T-helper 17 cell (primary cell): ENCODE measurements at places on chromosomes 1 and 21. TPM values are rescaled to one million over a fixed set of nuclear protein-coding genes. Genes with fewer than 3 reads are reported as not detected.

Gene LCE2B
- total RNA-seq, result not detected

- no peak for DNase-seq
Measured at GRCh38 chr1:119099775-119100174, 40.7 kb downstream of the WARS2 start.

Gene CACNA1E
- total RNA-seq, result not detected

DNA sequence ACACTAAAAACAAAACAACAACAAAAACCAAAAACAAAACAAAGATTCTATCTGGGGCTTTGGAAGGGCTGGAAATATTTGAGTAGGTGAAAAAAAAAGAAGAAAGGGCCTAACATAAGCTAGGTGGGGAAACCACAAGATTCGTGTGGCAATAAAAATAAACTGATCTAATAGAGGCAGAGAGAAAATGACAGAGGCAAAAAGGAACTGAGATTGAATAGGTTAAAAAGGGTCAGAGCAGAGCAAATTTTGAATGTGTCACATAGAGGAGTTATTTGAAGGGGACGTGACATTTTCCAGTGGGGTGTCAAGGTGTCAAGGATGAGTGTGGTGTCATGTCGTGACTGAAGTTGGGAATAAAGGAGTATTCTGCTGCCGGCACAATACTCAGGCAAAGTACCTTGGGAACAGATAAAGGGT, 65.2 kb upstream of the RALGPS2 start:
- no peak for DNase-seq

- DNase-seq, result no peak
Measured at GRCh38 chr21:35561116-35561515, 499.2 kb downstream of the SETD4 start.

DNA sequence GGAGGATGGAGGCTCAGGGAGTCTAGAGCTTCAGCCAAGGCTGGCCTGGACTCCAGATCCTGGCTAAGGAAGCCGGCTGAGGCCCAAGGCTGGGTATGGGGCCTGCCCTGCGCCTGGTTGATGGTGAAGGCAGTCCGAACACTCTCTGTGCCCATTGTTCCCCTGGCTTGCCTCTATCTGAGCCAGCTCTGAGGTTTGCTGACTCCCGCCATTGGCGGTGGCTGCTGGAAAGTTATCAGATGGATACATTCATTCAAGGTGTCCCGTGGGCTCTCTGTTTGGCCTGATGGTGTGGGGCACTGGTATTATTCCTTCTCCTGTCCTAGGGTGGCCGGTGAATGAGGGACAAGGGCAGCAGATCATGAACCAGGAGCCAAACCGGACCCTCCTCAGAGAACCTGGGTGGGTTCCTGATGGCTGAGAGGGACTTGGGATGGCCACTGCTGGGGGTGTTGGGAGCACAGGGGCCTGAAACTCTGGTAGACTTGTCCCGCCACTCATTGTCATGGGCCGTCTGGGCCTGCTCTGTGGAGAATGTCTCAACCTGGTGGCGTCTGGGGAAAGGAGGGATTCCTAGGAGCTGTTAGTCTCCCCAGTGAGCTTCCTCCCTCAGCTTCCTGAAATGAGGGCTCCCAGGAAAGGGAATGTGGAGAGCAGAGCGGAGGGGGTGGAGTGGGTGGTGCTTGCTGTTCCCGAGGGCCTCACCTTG, 22.2 kb downstream of the SLC26A9 start:
- no peak for DNase-seq

DNA sequence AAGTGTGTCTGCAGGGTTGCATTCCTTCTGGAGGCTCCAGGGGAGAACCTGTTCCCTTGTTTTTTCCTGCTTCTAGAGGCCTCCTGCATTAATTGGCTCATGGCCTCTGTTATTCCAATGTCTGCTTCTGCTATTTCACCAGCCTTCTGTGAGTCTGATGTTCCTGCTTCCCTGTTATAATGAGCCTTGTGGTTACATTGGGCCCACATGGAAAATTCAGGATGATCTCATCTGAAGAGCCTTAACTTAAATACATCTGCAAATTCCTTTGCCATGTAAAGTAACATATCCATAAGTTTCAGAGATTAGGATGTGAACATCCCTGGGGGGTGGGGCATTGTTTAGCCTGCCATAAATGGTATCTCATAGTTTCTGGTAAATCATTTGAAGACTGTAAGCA, 181.1 kb downstream of the RWDD3 start:
- DNase-seq, result no peak

- no peak for DNase-seq
Measured at GRCh38 chr1:6984986-6985385, 199.7 kb downstream of the CAMTA1 start.

Gene PTPRU
- not detected for total RNA-seq

Gene DMAP1
- 52.9 TPM for total RNA-seq

Gene HPDL
- 0.17 TPM for total RNA-seq

Gene IRF6
- total RNA-seq, result 0.20 TPM

Gene BACH1
- total RNA-seq, result 55.6 TPM

GRCh38 chr1:67135354-67135753, 584 bp upstream of the C1orf141 start:
- no peak for DNase-seq

GRCh38 chr1:177517546-177517945, 346.8 kb downstream of the BRINP2 start:
- DNase-seq, result no peak

GRCh38 chr1:240173836-240174235, 82.2 kb downstream of the FMN2 start:
- DNase-seq, result no peak

DNA sequence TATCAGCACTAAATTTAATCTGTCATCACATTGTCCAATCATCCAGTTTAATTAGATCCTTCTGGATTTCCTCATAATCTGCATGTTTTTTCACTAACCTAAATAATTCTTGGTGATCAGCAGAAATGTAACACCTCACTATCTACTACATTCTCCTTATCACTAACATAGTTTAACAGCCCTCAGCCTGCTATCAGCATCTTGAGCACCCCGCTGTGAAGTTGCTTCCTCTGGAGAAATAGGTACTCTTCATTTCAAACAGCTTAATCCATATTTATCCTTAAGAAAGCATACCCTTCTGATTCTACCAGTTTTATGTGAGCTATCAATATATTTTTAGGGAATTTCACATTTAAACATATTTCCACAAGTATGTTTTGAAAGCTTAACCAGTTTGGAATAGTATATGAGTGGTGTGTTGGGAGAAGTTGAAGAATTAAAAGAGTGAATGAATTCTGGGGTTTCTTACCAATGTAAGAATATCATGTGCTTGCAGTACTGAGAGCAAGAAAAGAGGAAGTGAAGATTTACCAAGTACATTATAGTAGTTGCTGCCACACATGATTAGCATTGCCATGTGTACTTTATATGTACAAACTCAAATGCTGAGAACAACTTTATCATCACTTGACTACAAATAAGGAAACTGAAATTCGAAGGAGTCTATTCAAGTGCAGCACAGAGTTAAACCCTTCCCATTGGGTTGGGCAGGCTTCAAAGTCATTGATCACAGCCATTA, 771.1 kb upstream of the ADGRL4 start:
- no peak for DNase-seq

DNA sequence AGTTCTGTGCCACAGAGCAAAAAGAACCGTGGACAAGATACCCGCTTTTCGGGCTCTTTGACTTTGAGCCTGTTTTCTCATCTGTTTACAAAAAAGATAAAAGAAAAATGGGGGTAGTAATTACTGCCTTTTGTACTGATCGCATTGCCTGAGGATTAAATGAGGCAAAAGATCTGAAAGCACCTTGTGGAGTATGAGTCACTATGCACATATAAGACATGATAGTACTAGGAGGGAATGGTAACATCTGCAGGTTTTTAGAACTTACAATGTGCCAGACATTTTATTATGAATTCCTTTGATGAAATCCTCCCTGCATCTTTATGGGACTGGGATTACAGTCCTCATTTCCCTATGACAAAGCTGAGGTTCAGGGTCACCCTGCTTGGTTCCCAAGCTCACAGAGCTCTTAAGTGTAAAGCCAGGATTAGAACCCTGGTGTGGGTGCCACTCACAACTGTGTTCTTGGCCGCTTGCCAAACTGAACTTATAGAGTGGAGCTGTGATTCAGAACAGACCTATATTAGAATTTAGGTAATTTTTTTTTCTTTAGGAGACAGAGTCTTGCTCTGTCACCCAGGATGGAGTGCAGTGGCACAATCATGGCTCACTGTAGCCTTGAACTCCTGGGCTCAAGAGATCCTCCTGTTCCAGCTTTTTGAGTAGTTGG, 1.8 kb downstream of the DISC1 start:
- DNase-seq, result no peak

DNA sequence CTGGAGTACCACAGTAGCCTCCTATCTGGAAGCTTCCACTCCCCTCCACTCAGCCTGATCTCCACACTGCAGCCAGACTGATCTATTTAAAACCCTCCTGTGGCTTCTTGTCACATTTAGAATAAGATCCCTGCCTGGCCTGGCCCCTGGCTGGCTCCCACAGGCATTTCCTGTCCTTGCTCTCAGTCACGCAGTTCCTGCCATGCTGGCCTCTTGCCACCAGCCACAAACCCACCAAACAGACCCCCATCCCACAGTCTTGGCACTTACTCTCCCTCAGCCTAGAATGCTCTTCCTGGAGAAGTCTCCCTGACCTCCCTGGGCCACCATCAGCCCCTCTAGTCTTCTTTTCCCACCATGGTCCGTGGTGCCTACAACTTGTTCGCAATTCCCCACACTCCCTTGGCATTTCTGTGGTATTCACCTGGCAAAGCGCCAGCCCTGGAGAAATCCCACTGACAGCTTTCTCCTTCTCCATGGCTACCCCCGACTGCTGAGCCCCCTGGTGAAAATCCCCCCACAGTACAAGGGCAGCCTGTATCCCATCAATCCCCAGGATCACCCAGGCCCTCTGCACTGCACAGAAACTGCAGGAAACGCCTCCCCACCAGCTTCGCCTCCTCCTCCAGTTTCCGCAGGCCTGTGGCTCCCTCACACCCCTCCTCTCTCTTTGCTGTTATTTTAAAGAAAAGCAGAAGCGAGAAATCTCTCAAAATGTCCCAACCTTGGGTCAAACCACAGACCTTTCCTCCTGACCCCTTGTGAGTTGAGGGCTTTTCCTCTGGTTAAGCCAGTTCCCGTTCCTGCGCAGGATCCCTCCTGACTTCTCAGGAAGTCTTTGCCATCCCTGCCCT, 94.5 kb downstream of the SYT2 start:
- DNase-seq, result no peak

DNA sequence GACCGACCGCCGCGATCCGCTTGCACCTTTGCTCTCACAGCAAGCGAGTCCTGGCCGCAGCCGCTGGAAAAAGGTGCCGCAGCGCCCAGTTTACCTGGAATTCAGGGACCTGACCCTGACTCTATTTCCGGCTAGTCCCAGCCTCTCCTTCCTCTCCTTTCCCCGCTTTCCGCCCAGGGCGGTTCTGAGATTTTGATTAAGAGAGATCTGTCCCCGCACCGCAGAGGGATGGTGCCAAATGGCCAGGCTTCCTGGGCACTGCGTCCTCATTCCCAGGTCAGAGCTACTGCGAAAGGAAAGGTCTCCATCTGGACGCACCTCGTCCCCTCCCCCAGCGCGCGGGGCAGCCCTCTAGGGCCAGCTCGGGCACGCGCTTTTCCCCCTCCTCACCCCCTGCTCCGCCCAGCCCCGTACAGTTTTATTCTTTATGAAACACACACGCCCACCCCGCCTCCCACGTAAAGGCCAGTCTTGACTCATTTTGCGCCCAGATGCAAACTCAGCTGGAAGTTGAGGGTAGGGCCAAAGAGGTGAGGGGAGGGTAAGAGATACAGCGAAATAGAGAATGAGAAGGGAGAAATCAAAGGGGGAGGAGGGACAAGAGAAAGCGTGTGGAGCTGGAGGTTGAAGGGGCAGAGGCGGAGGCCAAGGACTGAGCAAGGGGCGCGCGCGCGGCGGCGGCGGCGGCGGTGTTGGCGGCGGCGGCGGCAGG, 411.8 kb upstream of the ESRRG start:
- DNase-seq, result no peak

Gene MROH9
- not detected for total RNA-seq

DNA sequence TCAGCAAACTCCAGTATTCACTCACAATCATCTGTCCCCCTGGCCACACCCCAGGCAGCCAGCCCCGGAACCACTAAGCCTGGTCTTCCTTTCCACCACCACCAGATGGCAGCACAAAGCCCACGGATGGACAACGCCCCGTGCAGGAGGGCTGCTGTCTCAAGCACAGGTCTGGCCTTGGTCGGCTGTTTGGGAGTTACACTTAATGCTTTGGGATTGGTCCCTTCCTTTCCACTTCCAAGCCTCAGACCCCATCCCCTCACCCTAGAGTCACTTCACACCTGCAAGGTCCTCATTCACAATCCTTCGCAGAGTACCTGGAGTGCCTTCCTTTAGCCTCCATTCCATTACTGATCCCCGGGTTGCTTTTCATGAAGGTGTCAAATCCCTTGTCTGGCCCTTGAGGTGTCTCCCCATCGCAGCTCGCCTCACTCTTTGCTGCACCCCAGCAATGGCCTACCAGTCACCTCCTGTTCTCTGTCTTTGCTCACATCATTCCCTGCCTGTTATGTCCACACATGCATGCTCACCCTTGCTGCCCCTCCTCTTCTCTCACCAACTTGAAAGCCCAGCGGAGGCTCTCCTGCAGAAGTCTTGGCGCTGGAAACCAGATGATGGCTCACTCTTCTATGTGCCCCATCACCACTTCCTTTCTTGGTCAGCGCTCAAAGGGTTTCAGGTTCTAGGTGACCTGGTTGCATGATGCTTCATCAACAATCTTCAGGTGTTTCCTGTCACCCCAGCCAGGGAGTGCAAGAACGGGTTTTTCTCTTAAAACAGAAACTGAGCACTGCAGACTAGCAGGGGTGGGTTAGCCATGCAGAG, 24.9 kb upstream of the KCNA2 start:
- peak; percentile 83 for DNase-seq

GRCh38 chr1:235307158-235308124, 20.5 kb downstream of the ARID4B start:
- no peak for DNase-seq

GRCh38 chr1:224333309-224333926, 3.4 kb upstream of the NVL start:
- no peak for DNase-seq

DNA sequence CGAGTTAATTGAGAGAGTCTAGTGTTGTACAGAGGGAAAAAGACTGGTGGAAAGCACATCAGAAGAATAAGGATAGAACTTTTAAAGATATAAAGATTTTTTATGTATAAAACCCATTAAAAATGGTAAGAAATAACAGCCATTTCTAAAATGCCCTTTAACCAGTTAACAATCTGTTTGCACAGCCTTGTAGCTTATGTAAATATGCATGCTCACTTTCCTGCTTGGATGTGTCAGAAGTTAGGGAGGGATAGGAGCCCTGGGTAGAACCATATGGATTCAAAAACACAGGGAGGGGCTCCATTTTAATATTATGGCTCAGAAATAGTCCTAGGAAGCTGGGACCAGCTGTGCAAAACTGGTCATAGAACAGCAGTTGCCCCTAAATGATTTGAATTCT, 4.5 kb upstream of the EDEM3 start:
- no peak for DNase-seq

GRCh38 chr21:42238185-42238934, 19.4 kb downstream of the ABCG1 start:
- peak; percentile 46 for DNase-seq

DNA sequence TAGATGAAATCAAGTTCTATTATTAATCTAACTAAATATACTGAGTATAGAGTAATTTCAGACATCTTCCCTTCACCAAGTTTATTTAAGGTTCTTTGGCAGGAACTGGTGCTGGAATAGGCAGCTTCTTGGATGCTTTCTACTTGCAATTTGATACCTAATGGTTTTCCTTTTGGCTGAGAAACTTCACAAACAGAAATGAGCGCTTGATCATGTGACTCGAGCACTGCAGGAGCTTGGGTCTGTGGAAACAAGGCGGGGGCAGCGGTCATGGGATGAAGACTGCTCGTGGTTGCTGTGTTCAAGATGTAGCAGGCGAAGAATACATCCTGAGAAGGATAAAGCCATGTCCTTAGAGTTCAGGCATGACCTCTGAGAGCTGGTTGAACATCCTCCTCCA, 136.8 kb downstream of the PTPRC start:
- DNase-seq, result no peak
